Frontal cortex (tissue), 4 donors: ENCODE measurements at places on chromosomes 16 and 17. TPM values are rescaled to one million over a fixed set of nuclear protein-coding genes. Genes with fewer than 3 reads are reported as not detected.

- DNase-seq, result peak; percentile 41
Measured at GRCh38 chr16:70770626-70771552, 30.1 kb downstream of the VAC14 start.

GRCh38 chr17:71113347-71113746 lies 944.0 kb downstream of the KCNJ2 start:
- no peak for DNase-seq

- no peak for DNase-seq
Measured at GRCh38 chr17:49029801-49030200, 32.6 kb downstream of the IGF2BP1 start.

DNA sequence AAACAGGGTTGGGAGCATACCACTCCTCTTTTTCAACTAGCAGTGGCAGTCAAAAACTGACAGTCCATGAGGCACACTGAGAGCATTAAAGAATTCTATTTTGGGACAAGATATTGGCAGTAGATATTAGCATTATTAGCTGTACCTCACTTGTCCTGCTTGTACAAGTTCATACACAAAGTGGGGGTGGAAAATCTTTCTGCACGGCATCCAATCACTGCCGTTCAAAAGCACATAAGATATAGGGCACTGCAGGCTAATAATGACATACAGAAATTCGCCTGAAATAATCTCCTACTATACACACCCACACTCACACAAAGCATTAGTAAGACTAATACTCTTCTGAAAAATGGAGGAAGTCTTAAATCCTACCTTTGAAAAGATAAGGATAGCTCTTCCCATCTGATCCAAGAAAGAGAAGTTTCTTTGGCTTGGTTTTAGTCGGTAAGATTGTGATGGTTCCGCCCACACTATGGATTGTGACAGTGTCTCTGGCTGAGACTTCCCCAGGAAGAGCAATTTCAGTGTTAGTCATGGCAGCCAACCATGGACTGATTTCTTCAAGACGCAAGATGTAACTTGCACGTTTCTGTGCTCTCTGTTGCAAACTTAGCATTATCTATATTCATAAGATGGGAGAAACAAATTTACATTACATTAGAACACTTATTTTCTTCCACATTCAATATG lies 40.6 kb upstream of the ARL6IP1 start:
- no peak for DNase-seq

- DNase-seq, result no peak
Measured at GRCh38 chr16:3485821-3486505, 9.3 kb downstream of the C16orf90 start.

GRCh38 chr16:64370112-64370511 lies 751.8 kb downstream of the CDH11 start:
- DNase-seq, result no peak

DNA sequence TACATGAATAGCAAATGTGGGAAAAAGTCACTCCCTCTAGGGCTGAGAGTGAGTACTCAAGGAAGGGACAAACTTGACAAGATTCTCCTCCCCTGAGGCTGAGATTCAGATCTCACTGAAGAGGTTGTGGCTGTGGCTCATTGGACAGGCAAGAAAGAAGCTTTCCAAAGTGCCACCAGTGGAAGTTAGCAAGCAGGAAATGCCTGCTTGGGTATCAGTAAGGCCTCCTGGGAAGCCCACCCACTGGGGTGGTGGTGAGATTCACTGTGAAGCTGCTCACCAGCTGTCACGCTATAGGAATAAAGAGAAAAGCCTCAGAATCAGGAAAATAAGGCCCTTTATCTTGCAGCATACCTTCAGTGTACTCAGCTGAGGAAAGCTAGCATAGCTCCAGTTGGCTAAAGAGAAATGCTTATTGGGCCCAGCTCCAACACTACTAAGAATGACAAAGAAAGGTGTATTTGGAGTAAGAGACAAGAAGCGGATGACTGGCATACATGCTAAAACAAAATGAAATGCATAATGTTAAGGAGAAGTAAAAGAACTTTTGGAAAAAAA lies 274.4 kb upstream of the TOM1L1 start:
- no peak for DNase-seq

GRCh38 chr16:52912565-52913173 lies 140.0 kb downstream of the CHD9NB start:
- DNase-seq, result peak; percentile 36

- DNase-seq, result no peak
Measured at GRCh38 chr16:73022534-73022933, 25.4 kb downstream of the ZFHX3 start.

GRCh38 chr17:6941989-6942388 lies 53.9 kb upstream of the ALOX12 start:
- no peak for DNase-seq

DNA sequence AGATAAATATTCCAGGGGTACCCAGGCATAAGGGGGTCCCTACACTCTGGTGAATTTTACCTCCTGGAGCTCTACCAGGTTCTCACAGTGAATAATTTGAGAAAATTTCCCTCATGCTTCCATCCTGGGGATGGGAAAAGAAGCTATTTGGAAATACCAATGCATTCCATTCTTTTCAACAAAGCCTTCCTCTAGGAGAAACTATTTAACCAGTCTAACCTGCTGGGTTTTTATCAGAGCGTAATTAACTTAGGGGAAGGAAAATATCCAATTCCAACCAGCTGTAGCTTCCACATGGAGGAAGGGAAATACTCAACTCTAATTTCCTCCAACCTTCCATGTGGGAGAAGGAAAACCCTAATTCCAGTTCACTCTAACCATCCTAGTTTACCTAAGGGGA lies 17.0 kb downstream of the MFSD6L start:
- DNase-seq, result no peak

DNA sequence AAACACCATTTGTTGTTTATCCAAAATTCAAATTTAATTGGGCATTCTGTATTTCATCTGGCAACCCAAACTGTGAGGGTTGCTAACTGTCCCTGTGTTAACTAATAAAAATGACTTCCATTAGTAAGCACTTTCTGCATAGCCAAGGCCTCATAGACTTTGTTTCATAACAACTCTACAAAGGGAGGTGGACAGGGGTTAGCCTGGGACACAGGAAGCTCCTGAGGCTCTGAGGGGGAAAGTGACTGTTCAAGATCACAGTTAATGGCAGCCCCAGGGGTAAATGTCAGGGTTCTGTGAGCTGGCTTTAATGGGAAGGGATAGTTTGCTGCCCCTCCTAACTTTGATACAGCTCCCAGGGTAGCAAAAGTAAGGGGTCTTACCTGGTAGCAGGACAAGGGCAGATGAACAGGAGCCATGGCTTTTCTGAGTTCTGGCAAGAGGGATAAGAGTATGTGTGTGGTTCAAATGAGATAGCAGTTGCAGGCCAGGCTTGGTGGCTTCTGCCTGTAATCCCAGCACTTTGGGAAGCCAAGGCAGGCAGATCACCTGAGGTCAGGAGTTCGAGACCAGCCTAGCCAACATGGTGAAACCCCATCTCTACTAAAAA lies 2.2 kb downstream of the HEATR9 start:
- no peak for DNase-seq

- peak; percentile 46 for DNase-seq
Measured at GRCh38 chr16:84266451-84266850, 26.6 kb upstream of the KCNG4 start.

- DNase-seq, result no peak
Measured at GRCh38 chr16:3842994-3843393, 37.5 kb downstream of the CREBBP start.

- DNase-seq, result no peak
Measured at GRCh38 chr16:797120-797420, 3.5 kb downstream of the GNG13 start.

GRCh38 chr17:1566505-1567199 lies 4.1 kb upstream of the PITPNA start:
- DNase-seq, result no peak

- no peak for DNase-seq
Measured at GRCh38 chr16:30958175-30959079, 873 bp downstream of the SETD1A start.

- DNase-seq, result no peak
Measured at GRCh38 chr16:4461250-4462085, 13.0 kb downstream of the NMRAL1 start.

DNA sequence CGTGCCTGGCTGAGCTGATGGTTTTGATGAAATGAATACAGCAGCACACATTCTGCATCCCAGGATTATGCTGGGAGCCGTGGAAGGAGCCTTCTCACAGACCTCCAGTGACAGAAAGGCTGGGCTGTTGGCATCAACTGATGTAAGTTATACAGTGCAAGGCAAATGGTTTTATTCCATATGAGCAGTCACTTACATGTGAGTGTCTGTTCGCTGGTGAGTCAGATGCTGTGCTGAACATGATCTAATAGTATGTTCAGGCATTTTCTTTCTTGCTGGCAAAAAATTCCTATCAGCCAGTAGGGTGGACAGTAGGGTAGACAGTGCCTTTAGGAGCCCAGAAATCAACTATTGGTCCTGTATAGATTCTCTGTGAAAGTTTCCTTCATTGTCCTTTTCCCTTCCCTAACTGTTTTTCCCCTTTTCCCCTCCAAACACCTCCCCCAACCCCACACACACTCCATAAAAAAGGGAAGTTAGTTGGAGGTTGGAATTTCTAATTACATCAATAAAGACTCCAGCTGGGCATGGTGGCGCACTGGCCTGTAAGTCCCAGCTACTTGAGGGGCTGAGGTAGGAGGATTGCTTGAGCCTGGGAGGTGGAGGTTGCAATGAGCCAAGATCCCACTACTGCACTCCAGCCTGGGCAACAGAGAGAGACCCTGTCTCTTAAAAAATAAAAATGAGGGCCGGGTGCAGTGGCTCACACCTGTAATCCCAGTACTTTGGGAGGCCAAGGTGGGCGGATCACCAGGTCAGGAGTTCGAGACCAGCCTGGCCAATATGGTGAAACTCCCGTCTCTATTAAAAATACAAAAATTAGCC lies 36.2 kb downstream of the LDHD start:
- no peak for DNase-seq

DNA sequence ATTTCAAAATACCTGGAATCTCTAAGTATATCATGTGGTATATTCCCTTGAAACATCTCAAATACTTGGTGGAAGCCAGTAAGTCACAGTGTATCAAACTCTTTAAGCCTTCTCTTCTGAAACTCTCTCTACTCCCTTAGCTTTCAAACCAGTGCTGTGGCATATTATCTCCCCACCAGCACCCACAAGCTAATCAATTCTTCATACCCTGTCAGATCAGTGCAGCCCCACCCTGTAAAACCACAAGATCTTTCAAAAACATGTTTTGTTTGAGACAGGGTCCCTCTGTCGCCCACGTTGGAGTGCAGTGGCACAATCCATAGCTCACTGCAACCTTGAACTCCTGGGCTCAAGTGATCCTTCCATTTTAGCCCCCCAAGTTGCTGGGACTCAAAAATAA lies 91.6 kb upstream of the C17orf78 start:
- no peak for DNase-seq

- DNase-seq, result no peak
Measured at GRCh38 chr16:2586901-2587480, 49.2 kb downstream of the PDPK1 start.

DNA sequence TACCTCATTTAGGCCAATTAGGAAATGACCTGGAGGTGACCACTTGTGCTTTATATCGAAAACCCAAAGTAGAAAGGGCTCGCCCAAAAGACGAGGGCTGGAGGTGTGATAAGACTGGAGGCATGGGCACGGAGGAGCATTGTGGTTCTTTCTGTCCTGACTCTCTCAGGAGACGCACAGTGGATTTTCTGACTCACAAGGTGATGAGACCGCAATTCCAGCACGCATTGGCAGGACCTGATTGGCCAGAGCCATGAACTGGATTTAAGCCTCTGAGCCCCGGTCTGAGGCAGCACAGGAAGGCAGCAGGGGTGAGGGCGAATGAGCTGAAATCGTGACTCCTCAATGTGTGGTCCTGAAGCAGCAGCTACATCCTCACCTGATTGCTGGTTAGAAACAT lies 559.1 kb upstream of the SALL1 start:
- no peak for DNase-seq

GRCh38 chr17:71118039-71118438 lies 948.7 kb downstream of the KCNJ2 start:
- no peak for DNase-seq

GRCh38 chr16:53805113-53805512 lies 101.2 kb downstream of the FTO start:
- no peak for DNase-seq

GRCh38 chr16:49514073-49514980 lies 140.7 kb downstream of the C16orf78 start:
- DNase-seq, result no peak

DNA sequence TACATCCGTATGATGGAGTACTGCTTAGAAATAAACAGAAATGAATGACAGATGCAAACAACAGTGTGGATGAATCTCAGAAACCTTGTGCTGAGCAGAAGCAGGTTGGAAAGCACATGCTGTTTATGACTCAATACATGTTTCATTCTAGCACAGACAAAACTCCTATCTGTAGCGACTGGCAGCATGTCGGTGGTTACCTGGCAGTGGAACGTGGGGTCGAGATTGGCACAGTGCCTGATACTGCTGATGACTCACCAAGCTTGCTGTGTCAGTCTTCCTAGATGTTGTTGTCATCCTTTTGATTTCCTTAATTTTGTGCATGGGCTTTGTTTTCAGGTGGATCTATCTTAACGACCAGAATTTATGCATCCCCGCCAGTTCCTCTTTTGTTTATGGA lies 62.1 kb downstream of the GAN start:
- DNase-seq, result no peak

GRCh38 chr16:82203198-82203597 lies 33.2 kb upstream of the MPHOSPH6 start:
- DNase-seq, result no peak

WFDC1 gene
- 0.82 TPM for total RNA-seq

UTS2R gene
- total RNA-seq, result not detected

ULK2 gene
- total RNA-seq, result 178 TPM

VAT1L gene
- 22.0 TPM for total RNA-seq

IKZF3 gene
- 0.41 TPM for total RNA-seq

TPSD1 gene
- total RNA-seq, result not detected

CLDN7 gene
- 0.82 TPM for total RNA-seq

CCT6B gene
- 2.9 TPM for total RNA-seq

KCNAB3 gene
- 1.2 TPM for total RNA-seq

SLFN11 gene
- total RNA-seq, result 2.9 TPM

RPL19 gene
- 1,210 TPM for total RNA-seq

CX3CL1 gene
- 4.9 TPM for total RNA-seq

CACNA1G gene
- 7.7 TPM for total RNA-seq

CD79B gene
- under 0.01 TPM for total RNA-seq

CLEC10A gene
- total RNA-seq, result not detected

CACNA1H gene
- 14.7 TPM for total RNA-seq
